Astrocyte (in vitro differentiated cells and primary cell): ENCODE measurements at places on chromosomes 16 and 17. TPM values are rescaled to one million over a fixed set of nuclear protein-coding genes. Genes with fewer than 3 reads are reported as not detected.

GRCh38 chr17:52824542-52824941 is 666.0 kb upstream of the CA10 start:
- DNase-seq, result no peak

- no peak for DNase-seq
Observed at GRCh38 chr17:57085448-57086068, 512 bp downstream of the AKAP1 start.

DNA sequence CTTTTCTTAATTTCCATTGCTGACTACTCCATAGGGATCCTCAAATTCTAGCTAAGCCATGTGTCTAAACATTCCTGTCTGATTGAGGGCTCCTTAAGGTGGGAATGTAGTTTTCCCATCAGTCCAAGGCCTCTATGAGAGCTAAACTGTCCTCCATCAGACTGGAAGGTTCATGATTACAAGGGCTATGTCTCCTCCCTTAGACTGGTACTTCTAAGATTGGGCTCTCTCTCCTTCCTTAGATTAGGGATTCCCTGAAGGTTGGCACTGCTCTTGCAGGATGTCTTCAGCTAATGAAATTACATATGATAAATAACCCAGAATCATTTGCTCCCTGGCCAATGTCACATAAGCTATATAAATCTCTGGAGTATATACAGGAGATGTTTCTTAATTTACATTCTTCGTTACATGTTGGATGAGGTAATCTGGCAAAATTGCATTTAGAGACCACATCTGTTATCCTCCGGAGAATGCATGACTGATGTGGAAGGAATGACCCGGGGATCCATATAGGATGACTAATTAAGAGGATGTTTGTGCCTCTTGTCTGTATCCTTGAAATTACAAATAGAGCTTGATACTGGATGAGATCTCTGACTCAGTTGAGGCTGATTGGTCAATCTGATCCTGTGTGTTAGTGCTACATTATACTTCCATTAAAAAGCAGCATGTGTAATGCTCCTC is 14.2 kb downstream of the B4GALNT2 start:
- peak; percentile 98 for DNase-seq

Gene DCAF7
- 83.9 and 84.2 TPM in 2 replicates for total RNA-seq

- DNase-seq, result no peak
Observed at GRCh38 chr17:42403150-42403549, 14.9 kb upstream of the STAT3 start.

Gene MTSS2
- total RNA-seq, result 31.3 and 38.3 TPM in 2 replicates

DNA sequence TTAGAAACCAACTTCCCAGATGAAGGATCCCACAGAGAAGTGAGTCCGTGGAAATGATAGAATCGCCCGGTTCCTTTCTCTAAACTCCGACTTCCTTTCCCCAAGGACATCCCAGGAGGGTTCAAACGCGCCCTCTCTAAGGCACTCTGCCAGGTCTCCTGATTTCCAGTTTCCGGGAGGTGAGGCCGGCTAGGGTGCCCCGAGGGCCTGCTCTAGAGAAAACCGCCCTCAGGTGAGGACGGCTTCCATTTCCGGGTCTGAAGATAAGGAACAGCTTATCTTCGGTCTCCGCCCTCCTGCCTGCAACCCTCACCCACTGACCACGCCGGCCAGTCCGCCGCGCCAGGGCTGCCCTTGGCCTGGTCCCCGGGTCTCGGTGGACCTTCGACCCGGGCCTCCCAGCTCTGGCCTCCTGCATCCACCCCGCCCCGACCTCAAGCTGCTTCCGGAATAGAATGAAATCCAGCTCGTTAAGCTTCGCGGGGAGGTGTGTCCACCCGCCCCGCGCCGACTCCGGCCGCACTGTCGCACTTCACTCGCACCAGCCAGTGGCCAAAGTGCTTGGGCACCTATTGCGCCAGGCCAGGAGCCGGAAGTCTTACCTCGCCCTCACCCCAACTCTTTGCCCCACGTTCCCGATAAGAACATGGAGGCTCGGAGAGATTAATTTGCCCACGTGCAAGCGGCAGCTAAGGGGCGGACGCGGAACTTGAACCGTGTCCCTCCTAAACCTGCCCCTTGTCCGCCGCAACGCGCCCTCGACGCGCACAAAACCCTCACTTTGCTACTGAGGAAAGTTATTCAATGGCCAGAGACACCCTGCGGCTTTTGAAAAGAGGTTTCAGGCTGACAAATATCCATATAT is 836 bp upstream of the MMP15 start:
- no peak for DNase-seq

Gene CA7
- not detected in 2 replicates for total RNA-seq

Gene MRC2
- total RNA-seq, result 361 and 588 TPM in 2 replicates

Gene TNFRSF17
- not detected in 2 replicates for total RNA-seq

DNA sequence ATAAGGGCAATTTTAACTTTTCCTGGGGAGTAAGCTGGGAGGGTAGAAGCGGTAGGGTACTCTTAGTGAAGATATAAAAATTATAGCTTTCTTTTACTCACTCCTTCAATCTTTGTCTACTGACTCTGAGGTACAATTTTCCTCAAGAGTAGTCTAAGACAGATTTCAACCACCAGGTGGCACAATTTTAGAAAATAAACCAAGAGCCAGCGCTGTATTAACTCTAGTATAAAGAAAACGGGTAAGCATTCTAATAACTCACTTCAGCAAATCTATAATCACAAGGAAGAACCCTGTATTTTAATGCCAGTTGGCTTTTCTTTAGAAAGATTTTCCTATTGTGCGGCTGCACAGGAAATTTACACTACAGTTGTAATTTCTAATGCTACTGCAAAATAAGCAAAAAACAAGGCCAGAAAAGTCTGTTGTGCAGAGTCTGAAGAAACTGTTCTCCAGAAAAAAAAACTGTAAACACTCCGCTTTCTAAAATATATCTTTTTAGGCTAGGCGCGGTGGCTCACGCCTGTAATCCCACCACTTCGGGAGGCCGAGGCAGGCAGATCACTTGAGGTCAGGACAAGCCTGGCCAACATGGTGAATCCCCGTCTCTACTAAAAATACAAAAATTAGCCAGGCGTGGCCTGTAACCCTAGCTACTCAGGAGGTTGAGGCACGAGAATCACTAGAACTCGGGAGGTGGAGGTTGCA is 1.9 kb downstream of the CMC2 start:
- no peak for DNase-seq

Gene NPIPA2
- total RNA-seq, result 1.1 and 8.6 TPM in 2 replicates

GRCh38 chr17:13594762-13595598 is 6.7 kb downstream of the HS3ST3A1 start:
- peak; percentile 78 for DNase-seq

Gene PRSS36
- total RNA-seq, result 0.19 and 0.41 TPM in 2 replicates

Gene GUCY2D
- total RNA-seq, result not detected in 2 replicates

DNA sequence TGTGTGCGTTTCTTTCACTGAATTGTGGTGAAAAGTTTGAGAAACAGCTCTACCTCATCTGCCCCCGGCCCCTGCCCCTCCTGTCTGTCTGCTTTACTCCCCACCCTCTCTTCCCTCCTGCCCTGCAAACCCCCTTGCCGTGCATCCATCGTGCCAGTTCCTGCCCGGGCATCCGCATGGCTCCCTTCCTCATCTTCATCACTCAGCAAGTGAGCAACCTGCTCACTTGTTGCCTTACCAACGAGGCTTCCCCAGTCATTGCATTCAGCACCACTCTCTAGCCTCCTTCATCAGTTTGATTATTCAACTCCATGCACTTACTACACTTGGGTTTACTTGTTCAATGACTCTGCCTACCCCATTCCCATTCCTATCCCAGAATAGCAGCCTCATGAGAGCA is 34.8 kb upstream of the SDK2 start:
- no peak for DNase-seq

GRCh38 chr17:17497065-17497844 is 1.1 kb upstream of the RASD1 start:
- DNase-seq, result peak; percentile 5

GRCh38 chr16:4419402-4419959 is 3.1 kb upstream of the CORO7 start:
- no peak for DNase-seq

- DNase-seq, result peak; percentile 54
Observed at GRCh38 chr17:43398724-43399595, at the start of gene ARL4D. Gene ARL4D (plus strand): TSS chr17:43398993. CDS start chr17:43399733, 740 bp downstream.
